ENCODE measurements at places on chromosomes 5 and 9.

- no peak for DNase-seq
Observed at GRCh38 chr9:13532407-13532806, 252.9 kb upstream of the MPDZ start.

DNA sequence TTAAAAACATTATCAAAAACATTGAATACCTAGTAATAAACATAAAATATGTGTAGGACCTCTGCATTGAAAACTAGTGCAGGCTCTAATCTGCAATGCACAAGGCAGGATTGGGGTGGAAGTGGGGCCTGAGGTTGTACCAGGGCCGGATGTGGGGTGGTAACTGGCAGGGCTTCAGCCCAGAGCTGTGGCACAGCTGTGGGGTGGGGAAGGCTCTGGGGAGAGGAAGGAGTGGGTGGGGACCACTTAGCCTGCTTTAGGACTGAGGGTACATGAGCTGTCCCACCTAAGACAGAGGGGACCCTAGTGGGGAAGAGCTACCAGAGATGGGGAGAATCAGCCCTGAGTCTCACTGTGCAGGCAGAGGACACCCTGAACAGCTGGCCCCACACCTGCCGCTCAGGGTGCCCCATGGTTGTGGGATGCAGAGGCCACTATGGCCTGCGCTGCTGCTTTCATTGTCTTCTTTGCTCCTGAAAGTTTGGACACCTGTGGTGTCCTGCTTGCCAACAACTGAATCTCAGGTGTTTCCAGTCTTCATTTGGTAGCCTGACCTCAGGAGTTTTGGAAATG lies 311.4 kb downstream of the TLE4 start:
- DNase-seq = peak; percentile 12

- DNase-seq = no peak
Observed at GRCh38 chr5:94524841-94525697, 93.3 kb downstream of the KIAA0825 start.

DNA sequence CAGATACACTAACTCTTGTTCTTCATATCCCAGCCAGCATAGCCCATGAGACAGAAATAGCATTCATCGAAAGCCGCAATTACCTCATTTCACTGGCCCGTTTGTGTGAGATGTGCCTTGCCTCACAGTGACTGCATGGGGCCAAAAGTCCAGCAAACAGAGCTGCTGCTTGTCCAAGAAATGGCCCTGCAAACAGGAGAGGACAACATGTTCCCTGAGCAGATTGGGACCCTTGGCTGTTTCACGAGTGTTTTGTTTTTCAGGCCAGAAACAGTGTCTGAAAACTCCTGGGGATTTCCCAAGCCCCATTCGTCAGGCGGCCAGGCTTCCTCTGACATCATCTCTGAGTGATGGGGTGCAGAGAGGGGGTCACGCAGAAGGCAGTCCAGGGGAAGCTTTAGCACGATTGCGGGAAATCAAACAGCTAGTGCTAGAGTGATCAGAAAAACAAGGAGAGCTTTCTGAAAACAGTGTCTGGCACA lies 503.6 kb upstream of the PAPPA start:
- no peak for DNase-seq

GRCh38 chr9:12847561-12847960 lies 72.7 kb downstream of the LURAP1L start:
- DNase-seq = no peak

DNA sequence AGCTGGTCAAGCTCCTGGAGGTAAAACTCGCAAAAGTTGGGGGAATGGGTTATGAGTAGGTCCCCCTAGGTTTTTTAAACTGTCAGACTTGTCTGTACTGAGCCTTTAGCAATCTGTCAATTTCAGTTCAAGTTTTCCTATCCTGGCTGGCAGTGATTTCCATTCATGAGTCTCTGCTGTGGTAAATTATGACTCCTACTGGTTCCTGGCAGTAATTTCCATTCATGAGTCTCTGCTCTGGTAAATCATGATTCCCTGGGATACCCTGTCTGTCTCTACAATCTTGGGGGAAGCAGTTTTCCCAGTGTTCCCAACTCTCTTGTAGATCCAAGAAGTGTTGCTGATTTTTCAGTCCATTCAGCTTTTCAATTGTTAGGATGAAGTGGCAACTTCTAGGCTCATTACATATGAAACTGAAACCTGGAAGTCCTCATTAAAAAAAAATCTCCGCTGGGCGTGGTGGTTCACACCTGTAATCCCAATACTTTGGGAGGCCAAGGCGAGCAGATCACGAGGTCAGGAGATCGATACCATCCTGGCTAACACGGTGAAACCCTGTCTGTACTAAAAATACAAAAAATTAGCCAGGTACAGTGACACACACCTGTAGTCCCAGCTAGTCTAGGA lies 91.3 kb upstream of the GPBP1 start:
- DNase-seq = no peak

GRCh38 chr9:88531920-88532698 lies 2.9 kb upstream of the NXNL2 start:
- no peak for DNase-seq

GRCh38 chr5:62065050-62065449 lies 241.0 kb upstream of the KIF2A start:
- DNase-seq = no peak

DNA sequence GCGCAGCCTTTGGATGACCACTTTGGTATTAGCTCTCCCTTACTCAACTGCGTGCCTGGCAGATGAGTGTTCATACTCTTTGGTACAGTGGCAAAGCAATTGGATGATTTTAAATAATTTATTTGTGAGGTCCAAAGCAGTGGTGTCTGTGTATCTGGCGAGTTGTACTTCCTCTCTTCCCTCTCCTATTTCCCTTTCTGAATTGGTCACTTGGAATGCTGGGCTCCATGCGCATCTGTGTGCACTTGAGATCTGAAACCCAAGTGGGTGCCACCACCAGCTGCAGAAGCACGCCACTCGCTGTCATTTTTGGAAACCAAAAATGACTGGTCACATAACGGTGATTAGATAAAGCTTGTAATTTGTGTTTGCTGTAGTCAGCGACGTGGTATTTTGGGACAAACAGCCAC lies 386.0 kb upstream of the KLF4 start:
- no peak for DNase-seq

DNA sequence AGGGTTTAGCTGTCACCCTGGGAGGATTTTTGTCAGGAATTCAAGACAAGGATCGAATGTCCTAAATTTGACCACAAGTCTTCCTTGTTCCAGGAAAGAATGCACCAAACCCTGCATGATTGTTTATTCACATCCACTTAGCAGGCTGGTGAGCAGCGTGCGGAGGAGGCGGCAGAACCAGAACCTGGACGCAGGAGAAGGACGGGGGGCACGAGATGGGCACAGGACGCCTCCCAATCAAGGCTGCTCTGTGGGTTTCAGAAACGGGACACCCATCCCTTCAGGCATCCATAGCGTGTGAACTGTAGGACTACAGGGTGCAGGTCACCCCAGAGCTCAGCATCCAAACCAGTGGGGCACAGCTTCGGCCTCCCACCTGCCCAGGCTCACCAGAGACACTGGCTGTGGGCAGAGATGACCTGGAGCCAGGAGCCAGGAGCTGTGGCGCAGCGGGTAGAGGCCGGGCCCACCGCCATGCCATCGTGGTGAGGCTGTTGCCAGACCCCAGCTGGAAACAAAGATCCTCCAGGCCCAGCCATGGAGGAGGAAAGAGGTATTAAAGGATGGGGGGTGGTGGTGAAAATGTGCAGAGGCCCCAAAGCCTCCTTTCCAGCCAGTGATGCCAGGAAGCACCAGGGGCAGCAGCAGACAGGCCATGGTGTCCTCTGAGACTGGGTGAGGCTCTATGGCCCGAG lies 32.3 kb upstream of the ADAMTS2 start:
- DNase-seq = no peak

Measured in stimulated activated CD4-positive, alpha-beta T cell treated with anti-CD3 and anti-CD28 coated beads, Interleukin-1b, Interleukin-23, amount 100 ng/mL, for 1 hour (primary cell).